ENCODE measurements at places on chromosomes 2 and 18.

DNA sequence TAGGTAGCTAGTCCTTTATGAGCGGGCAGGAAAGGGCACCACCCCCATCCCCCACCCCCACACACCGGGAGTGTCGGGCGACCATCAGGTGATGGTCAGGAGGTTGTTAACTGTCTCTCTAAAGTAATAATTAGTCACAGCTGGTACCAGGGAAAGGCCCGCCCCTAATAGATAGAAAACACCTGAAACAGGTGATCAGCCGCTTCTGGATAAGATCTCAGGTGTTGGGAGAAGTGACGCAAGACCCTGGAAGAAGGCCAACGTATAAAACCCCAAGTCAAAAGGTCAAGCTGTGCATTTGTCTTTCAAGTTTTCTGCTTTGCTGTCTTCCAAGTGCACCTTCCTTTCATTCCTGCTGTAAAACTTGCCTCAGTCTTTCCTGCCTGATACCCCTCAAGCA is 59.6 kb upstream of the LINC00305 start:
- DNase-seq = no peak

DNA sequence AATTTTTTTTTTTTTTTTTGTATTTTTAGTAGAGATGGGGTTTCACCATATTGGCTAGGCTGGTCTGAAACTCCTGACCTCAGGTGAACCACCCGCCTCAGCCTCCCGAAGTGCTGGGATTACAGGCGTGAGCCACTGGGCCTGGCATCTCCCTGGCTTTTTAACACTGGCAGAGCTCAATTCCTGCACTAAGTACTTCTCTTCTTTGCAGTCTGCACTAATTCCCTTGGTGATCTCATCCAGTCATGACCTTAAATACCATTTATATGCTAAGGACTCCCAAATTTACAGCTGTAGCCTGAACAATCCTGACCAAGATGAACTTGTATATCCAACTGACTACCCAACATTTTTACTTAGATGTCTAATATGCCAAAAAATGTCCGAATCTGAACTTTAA is 10.2 kb downstream of the PREPL start:
- peak; percentile 62 for DNase-seq

DNA sequence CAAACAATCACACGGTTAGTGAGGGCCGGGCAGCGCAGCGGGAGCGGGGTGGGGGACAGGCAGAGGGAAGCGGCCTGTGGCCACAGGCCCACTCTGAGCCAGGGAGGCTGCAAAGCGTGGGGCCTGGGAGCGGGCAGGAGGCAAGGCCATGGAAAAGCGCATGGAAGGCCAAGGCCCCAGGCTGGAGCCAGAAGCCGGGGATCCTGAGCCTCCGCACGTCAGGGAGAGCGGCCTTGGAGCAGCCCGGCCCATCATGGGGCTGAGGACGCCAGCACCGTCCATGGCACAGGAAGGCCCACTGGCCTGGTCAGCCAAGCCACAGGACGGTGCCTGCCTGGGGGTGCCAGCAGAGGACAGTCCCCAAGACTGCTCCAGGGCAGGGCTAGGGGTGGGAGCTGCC is 43.1 kb downstream of the AQP12A start:
- no peak for DNase-seq

DNA sequence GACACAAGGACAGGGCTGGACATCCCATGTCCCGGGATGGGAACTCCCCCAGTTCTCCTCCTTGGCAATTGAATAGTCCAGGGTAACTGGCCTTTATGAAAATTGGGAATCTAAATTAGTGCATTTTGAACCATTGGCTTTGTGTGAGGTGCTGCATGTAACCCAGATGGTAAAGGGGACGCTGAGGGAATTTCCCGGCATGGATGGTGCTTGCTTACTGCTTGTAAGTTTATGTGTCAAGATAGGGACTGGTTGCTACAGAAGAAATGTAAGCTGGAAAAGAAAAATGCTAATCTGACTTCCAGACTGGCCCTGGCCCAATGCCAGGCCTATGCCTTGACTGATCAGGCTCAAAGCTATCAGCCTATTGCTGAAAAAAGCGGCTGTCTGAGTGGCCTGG is 1096.7 kb upstream of the DDX18 start:
- peak; percentile 14 for DNase-seq

GRCh38 chr2:223621901-223622300 is 19.7 kb upstream of the SCG2 start:
- DNase-seq = no peak

DNA sequence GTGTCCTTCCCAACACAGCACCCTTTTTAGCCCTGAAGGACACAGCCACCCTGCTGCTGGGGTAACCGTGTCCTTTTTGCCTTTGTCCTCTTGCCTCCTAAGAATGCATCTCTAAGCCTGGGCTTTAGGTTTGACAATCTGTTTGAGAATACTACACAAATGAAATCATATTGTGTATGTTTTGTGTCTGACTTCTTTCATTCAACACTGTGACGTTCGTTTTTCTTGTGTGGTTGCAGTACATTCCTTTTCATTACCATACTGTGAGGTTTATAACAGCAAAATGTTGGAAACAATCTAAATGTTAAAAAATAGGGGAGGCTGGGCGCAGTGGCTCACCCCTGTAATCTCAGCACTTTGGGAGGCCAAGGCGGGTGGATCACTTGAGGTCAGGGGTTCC is 11.2 kb downstream of the ASPRV1 start:
- DNase-seq = no peak

GRCh38 chr18:60593249-60593648 is 220.7 kb upstream of the MC4R start:
- DNase-seq = peak; percentile 31

DNA sequence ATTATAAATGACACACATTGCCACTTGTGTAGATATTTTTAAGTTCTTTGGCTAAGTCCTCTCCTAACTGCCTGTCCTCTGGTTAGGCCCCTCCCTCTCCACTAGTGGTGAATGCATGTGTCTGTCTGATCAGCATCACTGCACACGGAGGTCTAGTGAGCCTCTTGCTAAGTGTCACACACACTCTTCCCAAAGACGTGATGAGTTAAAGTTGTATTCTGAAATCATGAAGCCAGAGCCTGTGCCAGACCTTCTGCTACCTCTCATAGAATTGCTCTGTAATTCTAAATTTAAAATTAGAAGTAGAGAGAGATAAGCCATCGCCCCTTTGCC is 41.3 kb downstream of the RALB start:
- DNase-seq = no peak

DNA sequence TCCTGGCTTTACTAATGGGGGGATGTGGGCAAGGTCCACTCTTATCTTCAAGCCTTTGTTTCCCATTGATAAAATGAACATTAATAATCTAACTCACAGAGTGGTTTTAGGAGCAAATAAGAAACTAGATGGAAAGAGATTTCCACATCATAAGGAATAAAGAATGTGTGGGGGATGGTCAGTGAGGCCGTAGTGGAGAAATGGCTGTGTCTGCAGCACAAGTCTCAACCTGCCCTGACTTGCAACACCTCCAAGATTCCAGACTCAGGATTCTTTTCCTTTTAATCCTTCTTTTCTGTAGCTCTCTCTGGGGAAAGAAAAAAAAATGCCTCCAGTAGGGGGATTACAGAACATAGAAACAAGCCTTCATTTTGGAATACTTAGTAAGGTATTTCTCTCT is 124.2 kb upstream of the MEX3C start:
- DNase-seq = no peak

- no peak for DNase-seq
Observed at GRCh38 chr18:45738660-45739059, 14.7 kb downstream of the SLC14A1 start.

DNA sequence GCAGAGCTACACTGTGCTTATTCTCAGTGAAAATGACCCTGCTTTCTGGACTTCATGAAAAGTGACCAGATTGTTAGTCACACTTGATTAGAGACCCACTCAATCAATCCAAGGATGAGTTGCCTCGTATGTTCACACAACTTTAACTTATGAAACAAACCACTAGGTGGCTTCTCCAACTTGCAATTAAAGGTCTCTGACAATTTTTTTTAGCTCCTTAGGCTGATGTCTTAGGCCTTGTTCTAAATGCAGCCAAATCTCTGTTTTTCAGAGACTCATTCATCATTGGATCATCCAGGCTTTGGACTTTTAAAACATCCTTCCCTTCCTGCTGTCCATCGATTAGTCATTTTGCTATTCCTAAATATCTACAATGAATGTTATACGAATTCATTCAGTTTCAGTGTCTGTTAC is 63.4 kb downstream of the MREG start:
- DNase-seq = peak; percentile 89

DNA sequence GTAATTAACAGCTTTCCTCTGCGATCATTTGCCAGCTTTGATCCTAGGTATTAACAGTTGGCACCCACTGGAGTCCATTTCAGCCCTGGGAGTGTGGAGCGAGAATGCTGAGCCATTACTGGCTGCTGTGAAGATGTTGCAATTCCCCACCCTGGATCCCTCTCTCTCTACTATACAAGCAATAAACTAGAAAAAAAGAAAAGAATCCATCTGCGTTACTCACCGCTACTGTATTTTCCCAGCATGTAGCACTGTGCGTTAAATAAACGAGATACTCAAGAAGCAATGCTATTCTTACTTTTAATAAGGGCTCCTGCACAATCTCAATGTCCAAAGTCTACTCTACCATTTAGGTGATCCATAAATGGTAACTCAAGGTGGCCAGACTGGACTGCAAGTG is 8.5 kb downstream of the RTTN start:
- DNase-seq = peak; percentile 4

DNA sequence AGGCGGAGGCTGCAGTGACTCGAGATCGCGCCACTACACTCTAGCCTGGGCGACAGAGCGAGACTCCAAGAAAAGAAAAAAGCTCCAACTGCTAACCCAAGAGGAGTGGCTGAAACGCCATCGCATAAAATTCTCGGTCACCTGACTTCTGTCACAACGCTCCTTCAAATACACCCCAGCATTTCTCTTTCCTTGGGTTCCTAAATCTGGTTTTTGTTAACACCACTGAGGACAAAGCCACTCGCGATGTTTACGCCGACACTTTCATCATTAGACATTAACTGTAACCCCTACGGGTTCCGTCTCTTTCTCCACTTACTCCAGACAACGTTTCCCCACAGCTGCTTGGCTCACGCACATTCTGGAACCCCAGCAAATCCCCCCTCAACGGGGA is 679 bp downstream of the CLK1 start:
- peak; percentile 45 for DNase-seq

DNA sequence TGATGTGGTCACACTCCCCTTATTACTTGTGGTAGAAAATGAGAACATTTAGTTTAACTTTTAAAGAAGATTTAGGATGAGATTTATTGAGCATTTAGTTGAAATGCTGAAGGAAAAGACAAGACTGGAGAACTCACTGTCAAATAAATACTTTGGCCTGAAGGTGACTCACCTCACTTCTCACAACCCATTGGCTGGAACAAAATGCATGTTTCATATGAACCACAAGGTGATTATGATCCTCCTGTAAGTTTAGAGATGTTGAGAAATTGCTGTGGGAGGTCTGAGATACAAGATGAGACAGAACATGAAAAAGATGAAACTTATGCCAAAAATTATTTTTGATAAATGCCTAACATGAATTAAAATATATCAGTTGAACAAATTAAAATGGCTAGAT is 1004.5 kb downstream of the SOCS6 start:
- no peak for DNase-seq

- no peak for DNase-seq
Observed at GRCh38 chr18:34491719-34492118, 218.4 kb upstream of the DTNA start.

DNA sequence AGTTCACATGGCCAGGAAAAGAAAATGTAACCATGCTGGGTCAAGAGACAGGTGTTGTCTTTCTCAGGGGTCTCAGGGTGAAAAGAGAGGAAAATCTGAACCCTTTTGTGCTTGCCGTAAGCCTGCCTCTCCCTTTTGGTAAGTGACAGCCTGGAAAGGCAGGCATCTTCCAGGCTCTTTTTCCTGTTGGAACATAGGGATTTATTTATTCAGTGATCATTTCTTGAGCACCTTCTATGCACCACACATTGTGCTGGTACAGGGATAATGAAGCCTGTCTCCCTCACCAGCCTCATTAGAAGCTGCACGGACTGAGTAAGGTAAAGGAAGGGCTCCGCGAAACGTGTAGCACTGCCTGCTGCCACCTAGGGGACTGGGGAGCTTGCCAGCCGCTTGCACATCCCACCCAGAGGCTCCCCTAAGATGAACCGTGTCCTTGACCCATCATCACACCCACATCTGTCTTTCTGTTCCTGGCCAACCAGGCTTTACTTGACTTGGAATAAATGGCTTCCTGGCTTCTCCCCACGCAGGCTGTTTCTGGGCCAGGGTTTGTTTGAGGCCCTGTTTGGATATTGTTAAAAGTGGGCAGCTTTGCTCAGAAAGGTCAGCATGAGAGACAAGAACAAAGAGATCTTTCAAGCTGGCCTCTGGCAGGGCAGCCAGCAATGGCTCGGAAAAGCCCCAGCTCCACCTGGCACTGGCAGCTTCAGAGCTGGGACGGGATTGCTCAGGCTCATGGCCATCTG is 73.3 kb upstream of the MCFD2 start:
- peak; percentile 58 for DNase-seq

- peak; percentile 14 for DNase-seq
Observed at GRCh38 chr2:81644189-81644588, 1339.6 kb upstream of the LRRTM1 start.

- DNase-seq = peak; percentile 43
Observed at GRCh38 chr2:64203131-64203857, 59.1 kb upstream of the PELI1 start.

DNA sequence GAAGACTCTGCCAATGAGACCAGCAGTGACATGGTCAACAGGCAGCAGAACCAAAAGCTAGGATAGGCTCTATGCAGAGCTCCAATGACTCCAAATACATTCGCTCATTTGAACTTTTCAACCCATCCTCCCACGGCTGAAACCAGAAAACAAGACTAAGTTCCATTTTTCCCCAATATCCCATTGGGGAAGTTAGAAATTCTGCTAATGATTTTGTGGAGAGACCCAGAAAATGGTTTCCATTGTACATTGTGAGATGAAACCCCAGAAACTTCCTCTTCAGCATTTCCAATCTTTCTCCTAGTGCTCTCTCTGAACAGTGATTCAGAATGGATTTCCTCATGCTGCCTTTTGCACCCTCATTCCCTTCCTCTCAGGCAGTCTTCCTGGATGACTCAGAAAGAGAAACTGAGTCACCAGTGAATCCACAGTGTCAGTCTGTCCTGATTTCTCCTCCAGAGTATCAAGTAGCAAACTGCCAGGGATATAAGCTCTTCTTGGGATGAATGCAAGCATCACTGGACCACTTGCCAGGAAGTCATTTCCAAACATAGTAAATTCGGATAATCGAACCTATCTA is 467.7 kb upstream of the ID2 start:
- no peak for DNase-seq

GRCh38 chr2:37361216-37361815 is 16.9 kb downstream of the QPCT start:
- no peak for DNase-seq
